ENCODE measurements at places on chromosomes 11 and 22.

GRCh38 chr11:104148074-104148473 lies 15.9 kb downstream of the PDGFD start:
- DNase-seq = no peak

GRCh38 chr11:23112987-23113886 lies 253.0 kb upstream of the CCDC179 start:
- DNase-seq = no peak

DNA sequence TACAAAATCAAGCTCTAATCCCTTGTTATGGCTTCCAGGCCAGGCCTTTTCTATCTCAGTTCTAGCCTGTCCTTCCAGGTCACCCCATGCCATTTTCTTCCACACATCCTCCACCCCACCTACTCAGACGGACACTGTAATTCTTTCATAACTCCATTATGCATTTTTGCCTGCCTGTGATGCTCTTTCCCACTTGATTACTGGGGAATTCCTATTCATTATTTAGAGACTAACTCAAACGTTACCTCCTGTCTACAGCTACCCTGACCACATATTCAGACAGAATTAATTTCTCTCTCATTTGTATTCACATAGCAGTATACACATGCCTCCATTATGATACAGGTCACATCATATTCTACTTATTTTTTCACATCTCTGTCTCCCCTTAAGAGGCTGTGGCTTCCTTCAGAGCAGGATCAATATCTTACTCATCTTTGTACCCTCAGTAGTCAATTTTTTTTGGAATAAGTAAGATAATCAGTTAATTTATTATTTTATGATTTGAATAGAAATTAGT lies 156.5 kb upstream of the ZC3H12C start:
- DNase-seq = no peak

DNA sequence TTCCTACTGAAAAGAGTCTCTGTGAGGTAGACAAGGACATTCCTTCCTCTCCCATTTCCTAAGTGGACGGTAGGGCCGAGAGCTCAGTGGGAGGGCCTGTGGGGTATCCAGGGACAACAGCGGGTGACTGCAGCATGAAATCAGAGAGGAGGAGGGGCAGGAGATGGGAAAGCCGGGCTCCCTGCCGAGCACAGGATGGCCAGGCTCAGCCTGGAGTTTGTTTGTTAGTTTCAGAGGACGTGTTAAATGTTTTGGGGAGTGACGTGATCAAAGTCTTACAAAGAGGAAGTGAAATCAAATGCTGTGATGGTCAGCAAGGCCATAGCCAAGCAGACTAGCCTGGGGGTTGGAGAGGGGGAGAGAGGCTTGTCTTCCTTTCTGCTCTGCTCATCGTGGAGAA lies 152.7 kb downstream of the ADAMTS15 start:
- DNase-seq = peak; percentile 44

- DNase-seq = peak; percentile 96
Observed at GRCh38 chr11:75100314-75100713, 3.6 kb upstream of the OR2AT4 start.

- no peak for DNase-seq
Observed at GRCh38 chr22:27420817-27421361, 380.7 kb downstream of the MN1 start.

DNA sequence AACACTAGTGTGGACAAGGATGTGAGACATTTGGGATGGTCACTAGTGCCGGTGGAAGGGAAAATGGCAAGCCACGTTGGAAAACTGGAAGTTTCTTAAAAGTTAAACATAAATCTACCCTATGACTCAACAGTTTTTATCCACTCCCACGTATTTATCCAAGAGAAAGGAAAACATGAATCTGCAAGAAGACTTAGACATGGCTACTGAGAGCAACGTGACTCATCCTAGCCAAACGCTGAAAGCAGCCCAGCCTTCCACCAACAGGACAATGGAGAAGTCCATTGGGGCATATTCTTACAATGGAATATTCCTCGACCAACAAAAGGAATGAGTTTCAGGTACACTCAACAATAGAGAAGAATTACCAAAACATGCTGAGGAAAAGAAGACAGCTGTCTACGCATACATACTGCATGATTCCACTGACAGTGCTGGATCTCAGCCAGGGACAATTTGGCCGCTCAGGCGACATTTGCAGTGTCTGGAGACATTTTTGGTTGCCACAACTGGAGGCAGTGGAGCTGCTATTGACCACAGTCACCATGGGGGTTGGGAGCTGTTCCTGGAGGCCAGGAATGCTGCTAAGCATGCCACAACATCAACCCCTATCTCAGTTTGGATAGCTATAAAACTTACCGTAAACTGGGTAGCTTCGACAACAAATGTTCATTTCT lies 21.2 kb downstream of the SYT13 start:
- no peak for DNase-seq

DNA sequence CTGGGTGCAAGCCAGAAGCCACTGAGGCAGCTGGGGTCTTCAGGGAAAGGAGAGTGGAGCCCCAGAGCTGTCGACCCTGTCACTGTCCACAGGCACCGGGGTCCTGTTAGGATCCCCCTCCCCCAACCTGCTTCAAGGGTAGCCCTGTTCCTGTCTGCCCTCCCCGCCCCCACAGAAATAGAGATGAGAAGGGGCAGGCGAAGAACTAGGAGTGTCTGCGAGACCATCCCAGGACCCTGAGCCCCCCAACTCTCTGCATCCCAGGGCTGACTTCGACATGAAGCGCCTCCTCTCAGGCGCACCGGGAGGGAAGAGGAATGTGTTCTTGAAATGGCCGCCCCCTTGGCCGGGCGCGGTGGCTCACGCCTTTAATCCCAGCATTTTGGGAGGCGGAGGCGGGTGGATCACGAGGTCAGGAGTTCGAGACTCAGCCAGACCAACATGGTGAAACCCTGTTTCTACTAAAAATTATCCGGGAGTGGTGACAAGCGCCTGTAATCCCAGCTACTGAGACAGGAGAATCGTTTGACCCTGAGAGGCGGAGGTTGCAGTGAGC lies 607 bp upstream of the ZNF70 start:
- DNase-seq = no peak

GRCh38 chr11:116640641-116641402 lies 132.0 kb downstream of the BUD13 start:
- no peak for DNase-seq

GRCh38 chr22:32846780-32847491 lies 45.4 kb downstream of the TIMP3 start:
- no peak for DNase-seq

- DNase-seq = no peak
Observed at GRCh38 chr11:119338965-119339588, 1.6 kb downstream of the C1QTNF5 start.

GRCh38 chr11:134516529-134516928 lies 104.5 kb upstream of the B3GAT1 start:
- DNase-seq = no peak

- DNase-seq = no peak
Observed at GRCh38 chr11:707817-708420, 1.9 kb downstream of the EPS8L2 start.

DNA sequence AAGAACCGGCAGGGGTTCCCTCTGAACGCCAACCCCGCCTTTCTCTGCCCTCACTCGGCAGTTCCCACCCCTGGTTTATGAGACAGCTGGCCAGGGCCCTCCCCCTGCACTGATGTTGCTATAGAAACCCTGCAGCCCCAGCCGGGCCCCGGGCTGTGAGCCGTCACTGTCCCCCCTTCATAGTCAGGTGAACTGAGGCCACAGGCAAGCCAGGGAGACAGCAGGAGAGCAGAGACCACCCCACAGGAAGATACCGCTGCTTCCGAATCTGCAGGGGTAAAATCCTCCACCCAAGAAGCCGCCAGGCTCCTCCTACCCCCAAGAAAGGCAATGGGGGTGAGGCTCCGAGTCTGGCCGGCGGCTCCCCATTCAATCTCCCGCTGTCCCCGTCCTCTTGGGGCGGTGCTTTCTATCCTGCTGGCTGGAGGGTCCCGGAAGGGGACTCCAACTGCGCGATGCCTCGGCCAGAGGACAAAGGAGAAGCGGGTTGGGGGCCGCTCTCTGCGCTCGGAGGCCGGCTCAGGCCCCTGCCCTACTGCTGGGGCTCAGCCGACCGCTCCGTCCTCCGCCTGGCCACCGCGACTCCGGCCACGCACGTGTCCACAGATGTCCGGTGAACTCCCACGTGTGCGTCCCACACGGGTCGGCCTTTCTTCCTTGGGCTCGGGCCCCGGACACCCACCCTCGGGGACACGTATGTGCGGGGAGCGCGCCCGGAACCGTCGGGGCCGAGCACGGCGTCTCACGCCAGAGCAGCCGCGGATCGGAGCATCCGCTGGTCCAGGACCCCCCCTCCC lies 587 bp downstream of the SLC25A22 start:
- peak; percentile 64 for DNase-seq

DNA sequence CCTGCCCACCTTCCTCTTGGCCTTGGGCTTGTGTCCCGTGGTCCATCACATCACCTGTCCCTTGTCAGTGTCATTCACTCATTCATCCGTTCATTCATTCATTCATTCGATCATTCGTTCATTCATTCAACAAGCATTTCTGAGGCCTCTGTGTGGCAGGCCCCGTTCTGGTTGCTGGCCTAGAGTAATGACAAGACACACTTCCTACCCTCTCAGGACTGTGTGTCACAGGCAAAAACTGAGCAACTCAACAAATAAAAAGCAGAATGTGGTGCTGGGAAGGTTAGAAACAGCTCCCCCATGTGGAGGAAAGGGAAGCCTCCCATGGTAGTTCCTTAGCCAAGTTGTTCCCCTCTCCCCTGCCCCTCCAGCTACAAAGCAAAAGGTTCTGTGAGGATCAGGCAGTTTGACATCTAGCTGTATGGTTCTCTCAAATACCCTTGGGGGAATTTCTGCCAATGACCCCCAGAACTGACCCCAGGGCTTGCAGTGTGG lies 1.6 kb upstream of the OMP start:
- DNase-seq = peak; percentile 34

- DNase-seq = no peak
Observed at GRCh38 chr22:43226377-43227238, 39.7 kb upstream of the TTLL12 start.

DNA sequence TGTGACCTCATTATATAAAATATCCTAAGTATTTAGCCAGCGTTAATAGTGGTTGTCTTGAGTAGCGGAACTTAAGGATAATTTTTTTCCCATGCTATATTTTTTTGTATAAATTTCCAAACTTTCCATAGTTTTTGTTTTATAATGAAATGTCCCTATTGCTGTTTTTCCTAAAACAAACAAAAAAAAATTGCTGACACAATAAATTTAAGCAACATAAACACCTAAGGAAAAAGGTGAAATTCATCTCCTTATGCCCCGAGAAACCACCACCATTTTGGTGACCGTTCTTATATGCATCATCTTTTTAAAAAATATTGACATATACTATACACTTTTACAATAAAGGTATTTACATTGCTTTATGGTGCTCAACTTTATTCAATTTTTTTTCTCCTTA lies 708.8 kb upstream of the ANO5 start:
- no peak for DNase-seq

GRCh38 chr22:28410050-28410816 lies 269.4 kb downstream of the TTC28 start:
- DNase-seq = peak; percentile 75

DNA sequence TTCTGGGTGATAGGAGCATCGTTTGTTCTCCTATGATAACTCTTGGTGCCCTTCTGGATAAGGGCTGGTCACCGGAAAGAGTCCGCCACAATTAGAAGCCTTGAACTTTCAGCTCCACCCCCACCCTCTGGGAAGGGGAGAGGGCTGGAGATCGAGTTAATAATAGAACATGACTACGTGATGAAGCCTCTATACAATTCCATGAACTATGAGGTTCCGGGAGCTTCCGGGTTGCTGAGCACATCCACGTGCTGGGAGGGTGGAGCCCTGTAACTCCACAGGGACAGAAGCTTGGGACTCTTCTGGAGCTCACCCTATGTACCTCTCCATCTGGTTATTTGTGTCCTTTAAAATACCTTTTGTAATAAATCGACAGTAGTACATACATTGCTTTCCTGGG lies 40.3 kb downstream of the ARHGAP42 start:
- no peak for DNase-seq

- DNase-seq = peak; percentile 25
Observed at GRCh38 chr11:101848262-101848661, 66.5 kb upstream of the CEP126 start.

GRCh38 chr11:61106894-61107470 lies 4.7 kb downstream of the CD5 start:
- no peak for DNase-seq

- DNase-seq = peak; percentile 26
Observed at GRCh38 chr11:87397011-87397865, 359.5 kb downstream of the TMEM135 start.

GRCh38 chr11:85827748-85828639 lies 17.1 kb upstream of the SYTL2 start:
- DNase-seq = no peak

DNA sequence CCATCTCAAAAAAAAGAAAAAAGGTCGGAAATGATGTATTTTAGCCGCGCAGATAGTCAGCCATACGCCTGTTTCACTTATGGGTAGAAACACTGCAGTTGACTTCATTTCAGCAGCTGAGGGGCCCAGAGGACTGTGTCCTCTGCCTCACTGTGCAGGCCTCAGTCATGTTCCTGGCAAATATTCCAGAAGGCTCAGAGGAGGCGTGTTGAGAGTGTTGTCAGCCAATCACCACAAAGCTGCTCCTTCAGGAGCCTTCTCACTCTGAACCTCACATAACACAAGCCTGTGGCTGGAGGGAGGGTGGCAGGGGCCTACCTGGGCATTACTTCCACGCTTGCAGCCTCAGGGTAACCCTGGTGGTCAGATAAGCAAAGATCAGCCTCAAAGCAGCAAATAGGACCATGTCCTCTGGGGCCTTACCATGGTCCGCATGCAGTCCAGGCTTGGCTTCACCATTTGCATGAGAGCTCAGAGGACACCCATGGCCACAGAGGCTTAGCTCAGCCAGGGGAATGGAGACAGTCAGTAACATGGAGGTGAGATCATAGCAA lies 17.3 kb upstream of the TREH start:
- no peak for DNase-seq

DNA sequence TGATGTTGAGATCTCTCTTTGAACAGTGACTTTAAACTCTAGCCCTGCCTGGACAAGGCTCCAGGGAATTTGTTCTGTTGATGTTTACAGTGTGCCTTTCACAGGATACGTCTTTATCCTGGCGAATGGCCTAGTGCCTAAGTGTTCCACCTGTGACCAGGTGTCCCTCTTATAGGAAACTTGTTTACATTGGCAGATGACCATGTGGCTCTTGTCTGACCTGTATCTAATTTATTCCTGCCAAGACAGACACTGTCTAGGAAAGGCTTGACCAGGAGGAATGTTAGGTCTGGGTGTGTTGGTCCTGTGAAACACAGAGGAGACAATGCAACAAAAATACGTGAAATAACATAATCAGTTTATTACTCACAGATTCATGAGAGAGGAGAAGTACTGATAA lies 875.6 kb downstream of the METTL15 start:
- DNase-seq = no peak

DNA sequence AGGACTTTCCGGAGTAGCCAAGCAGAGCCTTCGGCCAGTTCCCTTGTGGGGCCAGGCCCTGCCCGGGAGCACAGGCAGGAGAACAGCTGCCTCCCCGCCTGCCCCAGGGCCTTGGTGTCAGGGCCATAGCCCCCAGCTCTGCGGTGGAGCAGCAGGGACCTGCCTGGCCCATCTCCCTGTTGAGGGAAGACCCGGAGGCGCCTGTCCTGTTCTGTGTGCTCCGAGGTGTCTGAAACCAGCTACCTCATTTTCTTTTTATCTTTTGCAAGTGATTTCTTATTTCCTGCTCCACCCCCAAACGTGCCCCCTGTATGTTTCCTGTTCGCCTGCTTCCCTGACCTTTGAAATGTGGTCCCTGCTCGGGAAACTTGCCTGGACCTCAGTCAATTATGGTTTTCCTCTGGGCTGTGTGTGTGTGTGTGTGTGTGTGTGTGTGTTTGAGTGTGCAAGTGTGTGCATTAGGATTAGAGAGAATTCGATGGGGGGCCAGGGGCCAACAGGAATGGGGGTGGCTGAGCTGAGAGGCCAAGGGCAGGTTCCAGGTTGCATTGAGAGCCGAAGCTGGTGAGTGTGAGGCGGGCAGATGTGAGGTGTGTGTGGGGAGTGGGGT lies 19.1 kb downstream of the LRP5 start:
- no peak for DNase-seq

All from inflammatory macrophage treated with lipopolysaccharide for 4 hours (primary cell).